ENCODE measurements at places on chromosomes 5 and 9.
A peak's percentile ranks its signal among the peaks of the same experiment; 100 is the strongest.

DNA sequence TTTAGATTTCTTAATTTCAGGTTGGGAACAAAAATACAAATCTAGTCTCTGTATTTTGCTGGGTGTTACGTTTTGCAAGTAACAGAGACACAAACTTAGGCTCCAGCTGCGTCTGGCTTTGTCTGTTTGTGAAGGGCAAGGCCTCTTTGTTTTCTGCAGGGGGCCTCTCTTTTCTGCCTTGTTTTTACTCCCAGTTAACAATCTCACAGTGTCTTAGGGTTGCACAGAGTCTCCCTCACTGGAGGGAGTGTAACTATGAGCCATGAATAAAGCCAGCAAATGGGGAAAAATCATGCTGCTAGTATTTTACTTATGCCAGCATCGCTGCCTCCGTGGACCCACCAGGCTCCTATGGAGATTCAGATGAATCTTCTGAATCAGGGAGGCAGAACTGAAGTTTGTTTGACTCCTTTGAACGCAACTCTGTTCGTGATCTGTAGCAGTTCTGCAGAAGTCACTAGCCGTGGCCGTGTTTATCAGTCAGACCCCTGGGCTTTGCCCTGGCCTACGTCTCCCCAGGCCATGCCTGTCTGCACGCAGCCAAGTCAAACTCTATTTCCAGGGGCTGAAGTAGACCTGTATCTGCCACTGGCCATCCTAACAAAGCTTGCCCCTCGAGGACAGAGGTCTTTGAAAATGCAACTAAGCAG lies 77.2 kb downstream of the ATP10B start:
- DNase-seq = no peak

DNA sequence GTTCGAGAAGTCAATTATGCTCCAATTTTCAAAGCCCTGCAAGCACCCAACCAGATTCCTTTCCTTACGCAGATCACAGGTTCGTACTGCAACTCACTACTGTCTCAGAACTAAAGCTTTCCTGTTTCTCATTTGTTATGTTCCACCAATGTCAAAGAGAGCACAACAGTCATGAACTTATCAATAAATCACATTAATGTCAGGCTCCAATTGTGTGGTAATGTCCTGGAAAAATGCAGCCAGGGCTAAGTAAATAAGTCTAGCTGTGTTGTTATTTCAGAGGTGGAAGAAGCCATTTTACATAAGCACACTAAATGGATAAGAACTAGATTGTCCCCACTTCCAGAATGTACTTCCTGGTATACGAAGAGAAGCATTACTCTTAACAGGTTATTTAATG lies 488.6 kb upstream of the PTGER4 start:
- peak; percentile 1 for DNase-seq

DNA sequence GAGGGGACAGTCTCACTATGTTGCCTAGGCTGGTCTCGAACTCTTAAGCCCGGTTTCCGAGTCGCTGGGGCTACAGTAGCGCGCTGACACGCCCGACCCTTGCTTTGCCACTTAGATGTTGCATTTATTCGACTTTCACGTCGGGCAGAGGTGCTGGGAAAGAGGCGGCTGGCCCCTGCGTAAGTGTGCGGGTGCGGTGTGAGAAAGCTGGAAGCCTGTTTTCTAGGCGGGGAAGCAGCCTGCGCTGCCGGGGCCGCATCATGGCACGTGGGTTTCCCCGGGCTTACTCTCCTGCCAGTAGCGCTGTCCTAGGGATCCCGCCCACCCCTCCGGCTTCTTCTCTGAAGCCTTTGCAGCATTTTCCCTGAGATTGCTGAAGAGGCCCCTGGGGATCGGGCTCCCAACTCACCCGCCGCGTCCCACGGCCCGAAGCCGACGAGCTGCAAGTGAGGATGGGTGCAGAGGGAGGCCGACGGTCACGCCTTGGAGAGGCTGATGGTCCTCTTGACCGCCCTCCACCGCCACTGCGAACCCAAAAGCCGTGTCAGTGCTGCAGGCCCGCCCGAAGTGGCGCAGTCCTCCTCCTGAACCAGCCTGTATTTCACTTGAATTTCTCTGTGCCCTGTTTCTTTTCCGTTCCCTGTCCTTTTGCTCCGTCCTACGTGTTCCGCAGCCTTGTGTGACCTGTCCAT lies 5.8 kb upstream of the TRIM41 start:
- DNase-seq = peak; percentile 64

DNA sequence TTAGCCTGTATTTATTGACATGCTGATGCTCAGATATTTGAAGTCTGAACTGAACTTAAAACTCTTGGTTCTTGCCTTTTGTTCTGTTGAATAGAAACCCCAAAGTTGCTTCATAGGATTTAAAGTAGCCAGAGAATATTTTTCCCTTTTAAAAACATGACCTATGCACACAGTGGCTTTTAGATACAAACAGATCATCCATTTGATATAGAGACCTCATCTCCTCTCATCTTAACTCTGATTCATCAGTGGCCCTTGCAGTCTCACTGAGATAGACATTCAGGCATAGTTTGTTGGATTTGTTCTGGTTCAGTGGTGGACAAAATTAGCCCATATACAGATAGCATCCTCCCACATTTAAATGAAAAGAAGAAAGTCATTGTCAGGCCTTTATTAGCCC lies 43.5 kb upstream of the PJA2 start:
- peak; percentile 58 for DNase-seq

GRCh38 chr5:24712947-24713346 lies 68.2 kb upstream of the CDH10 start:
- DNase-seq = no peak

Data from iris pigment epithelial cell (primary cell).